ENCODE measurements at places on chromosomes 4 and X.

DNA sequence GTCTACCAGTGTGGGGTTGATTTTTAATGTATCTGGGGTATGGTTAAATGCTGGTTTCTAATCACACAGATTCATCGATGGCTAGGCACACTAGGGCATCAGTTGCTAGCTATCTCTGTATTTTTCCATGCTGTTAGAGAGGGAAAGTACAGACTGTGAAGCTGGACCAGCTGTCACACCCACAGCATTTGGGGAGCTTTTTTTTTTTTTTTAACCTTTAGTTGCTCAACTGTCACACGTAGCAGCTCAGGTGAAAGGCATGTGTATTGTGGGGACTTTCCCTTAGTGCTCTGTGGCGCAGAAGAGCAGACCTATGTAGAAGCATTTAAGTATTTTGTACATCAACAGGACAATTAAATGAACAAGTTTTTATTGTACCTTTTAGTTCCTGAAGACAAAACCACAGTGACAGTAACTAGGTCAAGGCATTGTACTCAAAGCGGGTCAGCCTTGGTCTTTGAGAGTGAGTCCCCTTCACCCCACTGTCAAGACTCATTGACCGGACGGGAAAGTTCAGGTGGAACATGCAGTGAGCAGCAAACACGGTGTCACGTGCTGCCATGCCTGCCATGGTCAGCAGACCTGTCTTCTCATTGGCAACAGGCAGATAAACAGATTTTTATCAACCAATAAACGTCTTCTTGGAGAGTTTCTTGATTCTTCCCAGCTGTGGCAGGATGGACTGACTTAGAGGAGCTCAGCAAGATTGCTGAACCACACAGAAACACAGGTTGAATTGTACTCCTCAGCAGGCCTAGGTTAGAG lies 65.3 kb downstream of the CASP3 start:
- no peak for DNase-seq

DNA sequence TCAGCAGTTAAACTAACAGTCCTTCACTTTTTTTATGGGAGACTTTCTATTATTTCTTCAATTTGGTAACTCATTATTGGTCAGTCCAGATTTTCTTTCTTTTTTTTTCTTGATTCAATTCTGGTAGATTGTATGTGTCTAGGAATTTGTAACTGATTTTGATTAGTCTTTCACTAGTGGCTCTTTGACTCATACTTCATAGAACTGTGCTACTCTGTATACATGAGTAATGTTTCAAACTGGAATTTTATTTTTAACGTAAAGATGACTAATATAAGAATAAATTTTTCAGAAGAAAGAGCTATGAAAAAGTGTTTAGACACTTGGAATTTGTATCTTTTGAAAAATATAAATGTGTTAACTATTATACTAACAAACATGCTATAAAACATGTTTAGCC lies 813.0 kb downstream of the TRAM1L1 start:
- DNase-seq, result no peak

- DNase-seq, result no peak
These were observed 187.5 kb downstream of the QDPR start for GRCh38 chr4:17324386-17324830.

DNA sequence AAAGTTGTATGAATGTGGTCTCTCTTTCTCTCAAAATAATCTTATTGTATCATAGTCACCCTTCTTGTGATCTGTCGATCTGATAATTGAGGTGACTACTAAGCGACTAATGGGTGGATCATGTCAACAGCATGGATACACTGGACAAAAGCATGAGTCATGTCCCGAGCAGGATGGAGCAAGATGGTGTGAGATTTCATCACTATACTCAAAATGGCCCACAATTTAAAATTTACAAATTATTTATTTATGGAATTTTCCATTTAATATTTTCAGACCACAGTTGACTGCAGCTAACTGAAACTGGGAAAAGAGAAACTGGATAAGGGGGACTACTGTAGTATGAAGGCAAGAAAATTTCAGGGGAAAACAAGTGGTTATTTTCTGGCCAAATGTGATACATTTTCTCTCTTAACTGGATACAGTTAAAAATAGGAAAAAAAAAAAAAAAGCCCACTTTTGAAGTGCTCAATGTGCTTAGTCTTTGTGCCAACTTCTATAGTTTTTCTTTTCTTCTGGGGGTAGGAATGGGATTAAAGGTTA lies 25.3 kb downstream of the FAM241A start:
- DNase-seq, result no peak

DNA sequence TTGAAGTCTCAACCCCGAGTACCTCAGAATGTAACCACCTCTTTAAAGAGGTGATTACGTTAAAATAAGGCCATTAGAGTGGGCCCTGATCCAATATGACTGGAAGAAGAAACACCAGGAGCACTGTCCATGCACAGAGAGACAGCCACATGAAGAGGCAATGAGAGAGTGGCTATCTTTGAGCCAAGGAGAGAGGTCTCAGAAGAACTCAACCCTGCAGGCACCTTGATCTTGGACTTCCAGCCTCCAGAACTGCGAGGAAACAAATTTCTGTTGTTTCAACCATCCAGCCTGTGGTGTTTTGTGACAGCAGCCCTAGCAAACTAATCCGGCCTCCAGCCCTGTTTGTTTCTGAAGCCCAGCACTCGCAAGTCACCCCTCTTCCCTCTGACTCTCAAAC lies 46.3 kb upstream of the ADGRG2 start:
- no peak for DNase-seq

DNA sequence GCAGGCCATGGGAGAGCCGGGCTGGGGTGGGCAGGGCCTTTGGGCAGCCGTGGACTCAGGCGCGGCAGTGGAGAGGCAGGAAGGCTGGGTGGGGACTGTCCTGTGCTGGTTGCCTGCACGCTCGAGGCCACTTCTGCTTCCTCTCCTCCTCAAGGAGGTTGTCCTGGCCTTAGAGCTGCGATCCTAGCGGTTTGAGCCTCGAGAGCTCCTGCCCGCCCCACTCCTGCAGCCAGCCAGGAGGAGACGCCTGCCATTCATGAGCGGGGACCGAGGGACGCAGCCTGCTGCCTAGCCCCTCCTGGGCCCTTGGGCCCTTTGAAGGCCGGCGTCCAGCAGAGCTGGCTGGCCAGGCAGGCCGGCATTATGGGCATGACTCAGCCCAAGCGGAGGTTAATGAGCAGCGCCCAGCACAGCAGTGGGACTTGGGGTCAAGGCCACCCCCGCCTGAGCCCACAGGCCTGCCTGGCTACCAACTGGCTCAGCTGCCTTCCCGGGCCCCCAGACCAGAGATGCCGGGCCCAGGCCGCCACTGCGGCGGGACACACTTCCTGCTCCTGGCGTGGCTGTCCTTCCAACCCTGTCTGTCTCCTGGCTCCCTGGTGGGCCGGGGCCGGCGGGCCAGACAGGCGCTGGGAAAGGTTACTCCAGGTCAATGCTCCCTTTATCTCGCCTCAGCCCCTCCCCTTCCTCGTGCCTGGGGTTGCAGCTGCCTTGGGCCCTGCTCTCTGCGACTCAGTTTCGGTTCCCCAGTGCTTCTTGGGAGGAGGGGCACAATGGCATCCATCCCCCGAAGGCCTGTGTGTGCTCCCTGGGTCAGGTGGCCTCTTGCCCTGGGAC lies 1.8 kb downstream of the ABCD1 start:
- DNase-seq, result no peak
